ENCODE measurements at places on chromosomes 3 and 15. TPM values are rescaled to one million over a fixed set of nuclear protein-coding genes. Genes with fewer than 3 reads are reported as not detected.

- no peak for DNase-seq
Measured at GRCh38 chr15:100107606-100108225, 234.1 kb downstream of the ADAMTS17 start.

DNA sequence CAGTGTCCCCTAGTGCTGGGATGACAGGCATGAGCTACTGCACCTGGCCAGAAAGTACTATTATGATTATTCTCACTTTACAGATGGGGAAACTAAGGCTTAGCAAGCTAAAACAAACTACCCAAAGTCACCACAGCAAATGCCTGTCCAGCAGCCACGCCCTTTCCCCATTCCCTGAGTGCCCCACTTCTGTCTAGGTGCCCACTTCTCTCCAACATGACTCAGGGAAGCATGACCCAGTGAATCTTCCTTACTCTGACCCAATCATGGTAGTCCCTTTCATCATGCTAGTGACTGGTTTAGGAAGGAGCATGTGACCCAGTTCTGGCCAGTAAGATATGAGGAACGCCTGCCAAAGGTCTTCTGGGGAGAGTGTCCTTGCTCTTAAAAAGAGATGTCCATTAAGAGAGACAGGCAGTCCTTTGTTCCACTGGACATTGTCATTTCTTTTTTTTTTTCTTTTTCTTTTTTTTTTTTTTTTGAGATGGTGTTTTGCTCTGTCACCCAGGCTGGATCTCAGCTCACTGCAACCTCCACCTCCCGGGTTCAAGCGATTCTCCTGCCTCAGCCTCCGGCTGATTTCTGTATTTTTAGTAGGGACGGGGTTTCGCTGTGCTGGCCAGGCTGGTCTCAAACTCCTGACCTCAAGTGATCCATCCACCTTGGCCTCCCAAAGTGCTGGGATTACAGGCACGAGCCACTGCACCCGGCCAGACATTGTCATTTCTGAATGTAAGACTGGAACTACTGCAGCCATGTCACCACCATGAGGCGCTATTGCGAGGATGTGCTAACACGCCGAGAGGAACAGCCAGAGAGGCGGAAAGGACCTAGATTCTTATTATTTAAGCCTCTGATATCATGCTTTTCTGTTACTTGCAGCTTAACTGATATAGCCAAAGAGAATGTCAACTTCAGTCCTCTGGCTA is 19.8 kb downstream of the MEGF11 start:
- no peak for DNase-seq

- no peak for DNase-seq
Measured at GRCh38 chr3:136788154-136788553, 30.8 kb upstream of the SLC35G2 start.

DNA sequence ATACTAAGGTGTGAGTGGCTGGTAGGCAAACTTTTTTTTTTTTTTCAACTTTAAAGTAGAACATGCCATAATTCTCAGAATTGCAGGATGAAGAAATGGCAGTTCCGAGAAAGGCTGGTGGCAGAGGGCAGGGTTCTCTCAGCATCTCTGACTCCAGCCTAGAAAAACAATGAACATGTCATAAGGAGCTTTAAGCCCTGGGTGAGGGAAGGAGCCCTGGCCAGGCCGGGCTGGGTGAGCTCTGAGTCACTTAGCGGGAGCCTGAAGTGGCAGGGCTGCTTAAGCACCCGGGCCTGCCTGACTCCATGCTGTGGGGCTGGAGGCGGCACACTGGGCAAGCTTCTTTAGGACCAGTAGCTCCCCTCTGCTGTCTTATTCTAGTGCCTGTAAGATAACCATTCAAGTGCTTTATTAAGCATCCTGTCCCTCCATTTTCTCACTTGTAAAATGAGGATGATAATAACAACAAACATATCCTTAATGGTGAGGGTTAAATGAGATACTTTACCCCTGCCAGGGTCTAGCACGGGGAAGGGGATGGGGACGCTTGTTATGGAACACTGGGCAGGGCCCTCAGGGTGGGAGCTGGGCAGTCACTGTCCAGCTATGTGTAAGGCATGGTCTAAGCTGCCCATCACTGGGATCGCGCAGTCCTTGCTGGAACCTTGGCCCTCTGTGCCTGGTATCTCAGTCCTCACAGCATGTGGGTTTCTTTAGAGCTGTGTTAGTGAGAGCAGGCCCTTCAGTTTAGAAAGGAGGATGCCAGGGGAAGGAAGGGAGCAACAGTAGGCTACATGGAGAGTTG is 18.4 kb downstream of the SMAD6 start:
- no peak for DNase-seq

GRCh38 chr3:194938845-194939531 is 253.3 kb downstream of the FAM43A start:
- no peak for DNase-seq

DNA sequence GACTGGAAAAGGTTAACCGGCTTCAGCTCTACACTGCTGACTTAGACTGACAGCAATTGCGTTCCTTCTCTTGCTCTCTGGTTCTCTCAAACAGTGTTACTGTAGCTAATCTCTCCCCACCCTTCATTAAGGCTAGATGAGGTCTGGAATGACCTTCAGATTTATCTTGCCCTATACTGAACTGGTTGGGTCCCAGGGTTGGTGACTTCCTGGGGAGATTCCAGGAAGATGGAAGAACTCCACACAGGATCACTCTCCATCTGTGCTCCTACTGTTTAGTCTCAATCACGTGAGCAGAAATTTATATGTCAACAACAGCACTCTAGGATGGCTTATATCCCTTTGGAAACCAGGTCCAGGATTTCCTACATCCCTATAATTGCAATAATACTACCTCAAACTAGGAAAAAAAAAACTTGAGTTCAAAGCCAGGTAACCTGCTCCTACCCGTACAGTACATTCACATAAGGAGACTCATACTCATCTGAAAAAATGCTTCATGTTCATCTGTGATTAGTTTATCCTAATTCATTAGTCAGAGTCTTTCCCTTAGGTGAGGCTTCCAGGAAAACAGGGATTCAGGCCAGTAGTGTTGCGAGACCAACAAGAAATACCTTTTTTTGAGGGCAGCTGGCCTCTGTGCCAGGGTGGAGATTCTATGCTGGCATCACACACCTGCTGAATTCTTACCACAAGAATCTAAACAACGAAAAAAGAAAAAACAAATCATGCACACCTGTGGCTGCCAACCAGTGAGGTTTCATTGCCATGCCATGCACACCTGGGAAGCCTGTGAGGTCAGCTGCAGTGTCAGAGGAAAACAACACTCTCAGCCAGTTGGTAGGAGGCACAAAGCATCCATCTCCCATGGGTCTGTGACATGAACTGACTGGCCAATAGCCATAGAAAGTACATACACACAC is 297.3 kb downstream of the MECOM start:
- DNase-seq: no peak

- no peak for DNase-seq
Measured at GRCh38 chr3:101848326-101848725, 988 bp upstream of the NFKBIZ start.

DNA sequence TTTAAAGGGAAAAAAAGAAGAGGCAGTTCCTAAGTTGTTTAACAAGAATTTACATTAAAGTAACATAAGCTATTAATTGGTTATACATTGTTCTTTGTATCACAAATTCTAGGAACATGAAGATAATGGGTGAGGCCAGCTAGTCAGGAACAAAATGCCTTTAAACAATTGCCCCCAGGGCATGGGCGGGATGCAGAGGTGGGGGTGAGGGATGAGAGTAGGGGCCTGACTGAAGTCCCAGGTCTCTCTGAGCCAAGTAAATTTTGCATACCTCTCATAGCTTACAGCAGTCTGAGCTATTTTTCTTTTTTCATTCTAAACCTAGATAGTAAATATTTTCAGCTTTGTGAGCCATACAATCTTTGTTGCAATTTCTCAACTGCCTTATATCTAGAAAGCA is 77.8 kb upstream of the RNU6-1 start:
- DNase-seq: no peak

DNA sequence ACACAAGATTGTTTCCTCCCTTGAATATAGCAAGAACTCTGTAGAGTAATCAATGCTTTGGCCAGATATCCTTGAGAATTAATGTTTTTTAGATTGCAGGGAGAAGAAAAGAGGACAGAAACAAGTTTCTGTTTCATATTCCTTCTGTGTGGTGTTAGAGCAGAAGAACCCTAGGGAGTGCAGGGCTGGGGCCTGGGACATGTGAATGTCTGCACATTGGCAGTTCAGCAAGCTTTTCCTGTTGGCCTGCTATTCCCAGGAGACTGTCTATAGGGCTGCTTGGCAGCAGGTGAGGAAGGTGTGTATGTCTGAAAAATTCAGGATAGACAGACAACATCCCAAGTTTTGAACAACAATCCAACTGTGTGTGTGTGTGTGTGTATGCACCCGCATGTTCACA is 13.6 kb upstream of the CNBP start:
- DNase-seq: no peak

DNA sequence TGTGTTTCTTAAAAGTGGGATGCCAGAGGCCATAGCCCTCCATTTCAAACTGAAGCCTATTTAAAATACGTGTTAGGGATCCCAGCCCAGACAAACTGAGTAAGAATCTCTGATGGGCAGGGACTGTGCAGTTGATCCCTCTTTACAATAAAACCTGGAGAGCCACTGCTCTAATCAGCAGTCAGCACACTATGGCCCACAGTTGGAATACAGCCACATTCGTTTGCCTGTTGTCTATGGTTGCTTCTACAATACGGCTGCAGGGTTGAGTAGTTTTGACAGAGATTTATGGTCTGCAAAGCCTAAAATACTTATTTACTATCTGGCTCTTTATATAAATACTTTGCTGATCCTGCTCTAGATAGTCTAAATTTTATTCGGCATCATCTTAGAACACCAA is 32.4 kb downstream of the TJP1 start:
- DNase-seq: no peak

- no peak for DNase-seq
Measured at GRCh38 chr15:37217567-37217966, 117.2 kb upstream of the MEIS2 start.

- DNase-seq: no peak
Measured at GRCh38 chr3:52210550-52211046, 12.6 kb downstream of the ALAS1 start.

GRCh38 chr3:149548669-149549065 is 74.2 kb downstream of the TM4SF4 start:
- no peak for DNase-seq

Gene NRG4
- not detected for total RNA-seq

Gene ERC2
- not detected for total RNA-seq

Gene C3orf80
- not detected for total RNA-seq
